Vagina (tissue), 2 donors: ENCODE measurements at places on chromosomes 1 and 21.

- no peak for DNase-seq
These were observed 130.0 kb upstream of the ZNHIT6 start for GRCh38 chr1:85838238-85838637.

- no peak for DNase-seq
These were observed 80.3 kb downstream of the SDCCAG8 start for GRCh38 chr1:243336163-243336562.

DNA sequence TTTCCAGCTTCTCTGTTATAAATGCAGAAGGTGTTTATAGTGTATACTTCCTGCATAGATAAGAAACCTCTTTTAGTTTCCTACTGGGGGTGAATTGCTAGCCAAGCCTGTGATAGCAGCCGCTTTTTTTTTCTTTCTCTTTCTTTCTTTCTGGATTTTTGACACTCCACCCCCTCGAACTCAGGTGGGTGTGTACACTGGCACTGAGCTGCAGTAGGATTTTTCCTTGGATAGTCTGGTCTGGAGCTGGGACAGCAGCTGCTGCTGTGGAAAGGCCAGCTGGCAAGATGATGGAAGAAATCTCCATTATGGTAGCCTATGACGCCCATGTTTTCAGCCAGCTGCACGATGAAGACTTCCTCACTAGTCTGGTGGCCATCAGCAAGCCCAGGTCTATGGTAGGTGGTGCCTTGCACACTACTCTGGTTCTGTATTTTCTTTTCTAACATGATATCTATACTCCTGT lies 122.5 kb upstream of the CACYBP start:
- no peak for DNase-seq

DNA sequence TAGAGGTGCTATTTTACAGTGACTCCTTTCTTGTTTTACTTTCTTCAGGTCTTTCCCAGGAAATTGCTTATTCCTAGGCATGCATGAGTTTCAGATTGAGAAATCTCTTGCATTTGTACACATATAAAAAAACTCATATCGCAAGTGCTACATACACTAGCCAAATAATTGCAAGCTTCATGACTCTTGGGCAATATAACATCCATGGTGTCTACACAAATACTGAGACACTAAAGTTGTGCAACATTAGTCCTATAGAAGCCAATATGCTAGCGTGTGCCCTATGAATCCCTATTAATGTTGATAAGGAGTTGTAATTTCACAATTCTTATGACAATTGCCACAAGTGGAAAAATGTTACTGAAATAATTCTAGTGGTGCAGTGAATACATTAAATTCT lies 591.0 kb downstream of the ADGRL2 start:
- DNase-seq = no peak

- DNase-seq = no peak
These were observed 12.6 kb upstream of the MRPS14 start for GRCh38 chr1:175035865-175036264.

GRCh38 chr1:177748080-177748801 lies 221.6 kb downstream of the SEC16B start:
- no peak for DNase-seq

GRCh38 chr1:200883118-200883517 lies 10.3 kb downstream of the GPR25 start:
- no peak for DNase-seq

- DNase-seq = no peak
These were observed 14.7 kb downstream of the NIBAN1 start for GRCh38 chr1:184959626-184960025.

- no peak for DNase-seq
These were observed 42.0 kb downstream of the S1PR1 start for GRCh38 chr1:101278845-101279244.

- no peak for DNase-seq
These were observed 16.9 kb downstream of the MACO1 start for GRCh38 chr1:25447547-25447946.

DNA sequence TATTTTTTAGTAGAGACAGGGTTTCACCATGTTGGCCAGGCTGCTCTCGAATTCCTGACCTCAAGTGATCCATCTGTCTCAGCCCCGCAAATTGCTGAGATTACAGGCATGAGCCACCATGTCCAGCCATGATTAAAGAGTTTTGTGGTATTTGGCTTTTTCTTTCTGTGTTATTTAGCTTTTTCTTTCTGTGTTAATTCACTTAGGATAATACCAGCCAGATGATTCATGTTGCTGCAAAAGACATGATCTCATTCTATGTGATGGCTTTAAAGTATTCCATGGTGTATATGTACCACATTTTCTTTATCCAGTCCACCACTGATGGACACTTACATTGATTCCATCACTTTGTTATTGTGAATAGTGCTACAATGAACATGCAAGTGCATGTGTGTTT lies 1135.2 kb downstream of the AMY1C start:
- DNase-seq = no peak

GRCh38 chr1:30437059-30437576 lies 286.3 kb downstream of the MATN1 start:
- peak; percentile 93 for DNase-seq

GRCh38 chr1:169112241-169112640 lies 5.8 kb downstream of the ATP1B1 start:
- DNase-seq = no peak

DNA sequence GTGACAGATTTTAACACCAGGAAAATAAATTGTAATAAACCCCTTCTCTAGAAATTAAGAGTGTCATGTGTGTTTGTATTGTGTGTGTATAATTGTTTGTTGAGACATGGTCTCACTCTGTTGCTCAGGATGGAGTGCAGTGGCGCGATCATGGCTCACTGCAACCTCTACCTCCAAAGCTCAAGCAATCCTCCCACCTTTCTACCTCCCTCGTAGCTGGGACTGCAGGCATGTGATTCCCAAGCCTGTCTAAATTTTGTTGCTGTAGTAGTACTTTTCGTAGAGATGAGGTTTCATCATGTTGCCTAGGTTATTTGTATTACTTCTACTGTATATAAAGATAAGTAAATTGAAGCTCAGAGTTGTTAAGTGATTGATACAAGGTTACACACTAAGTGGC lies 68.5 kb upstream of the RAVER2 start:
- no peak for DNase-seq

DNA sequence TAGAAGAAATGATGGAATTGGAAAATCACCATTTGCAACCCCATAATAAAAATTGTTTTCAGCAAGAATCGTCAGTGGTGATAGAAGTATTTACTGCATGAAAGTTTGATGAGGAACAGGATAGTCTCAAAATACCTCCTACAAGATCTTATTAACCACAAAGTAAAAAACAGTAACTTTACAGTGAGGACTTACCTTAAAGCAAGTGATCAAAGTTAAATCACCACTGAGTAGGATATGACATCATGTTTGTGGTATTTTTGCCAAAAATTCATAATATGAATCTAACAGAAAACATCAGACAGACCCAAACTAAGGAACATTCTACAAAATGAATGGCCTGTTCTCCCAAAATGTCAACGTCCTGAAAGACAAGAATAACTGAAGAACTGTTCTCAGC lies 19.9 kb downstream of the ALDH9A1 start:
- DNase-seq = no peak

DNA sequence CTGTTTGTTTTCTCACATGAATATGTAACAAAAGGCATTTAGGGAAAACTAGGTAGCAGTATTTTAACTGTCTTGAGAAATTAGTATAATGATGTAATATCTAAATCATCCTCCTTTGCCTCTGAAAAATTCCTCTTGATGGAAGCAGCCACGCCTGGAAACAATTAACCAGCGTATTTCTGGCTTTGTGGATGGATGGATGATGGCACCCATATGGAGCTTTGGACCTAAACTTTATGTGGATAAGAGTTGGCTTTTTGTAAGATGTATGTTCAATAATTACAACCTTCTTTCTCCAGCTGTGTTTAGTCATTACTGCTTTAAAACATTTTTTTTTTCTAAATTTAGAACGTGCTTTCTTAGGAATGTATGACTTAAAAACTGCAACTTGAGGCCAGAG lies 12.7 kb downstream of the CDCA8 start:
- no peak for DNase-seq

GRCh38 chr1:150780510-150780909 lies 14.9 kb upstream of the CTSS start:
- DNase-seq = no peak

- DNase-seq = no peak
These were observed 8.8 kb upstream of the ETV3L start for GRCh38 chr1:157108448-157108847.

DNA sequence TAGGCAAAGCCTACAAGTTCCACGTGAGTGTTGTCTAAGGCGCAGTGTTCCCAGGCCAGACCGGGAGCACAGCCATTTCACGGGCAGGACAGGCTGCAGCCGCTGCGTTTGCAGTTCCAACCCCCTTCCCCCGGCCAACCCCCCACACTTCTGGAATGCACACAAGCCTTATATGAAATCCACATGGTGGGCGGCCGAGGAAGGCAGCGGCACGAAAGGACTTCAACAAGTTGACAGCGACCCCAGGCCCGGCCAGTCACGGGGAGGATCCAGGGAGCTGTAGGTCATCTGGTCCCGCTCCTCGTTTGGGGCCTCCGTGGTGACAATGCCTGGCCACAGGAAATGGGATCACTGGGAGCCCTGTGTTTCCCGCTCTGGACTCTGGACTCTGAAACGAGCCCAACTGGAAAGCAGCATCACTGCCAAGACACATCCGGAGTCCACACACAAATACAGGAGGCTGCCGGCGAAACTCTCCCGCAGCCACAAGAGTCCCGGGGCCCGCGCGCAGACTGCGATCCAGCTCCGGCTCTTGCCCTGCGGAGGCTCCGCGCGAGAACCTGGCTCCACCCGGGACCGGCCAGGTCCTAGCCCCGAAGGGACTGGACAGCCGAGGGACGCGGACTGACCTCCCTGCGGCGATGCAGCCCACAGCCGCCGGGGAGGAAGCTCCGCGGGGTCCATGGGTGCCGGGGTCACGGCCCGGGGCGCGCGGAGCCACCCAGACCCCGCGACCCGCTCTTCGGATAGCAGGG lies 794 bp downstream of the NID1 start:
- no peak for DNase-seq

- DNase-seq = no peak
These were observed 13.3 kb upstream of the TP53BP2 start for GRCh38 chr1:223859058-223859457.

DNA sequence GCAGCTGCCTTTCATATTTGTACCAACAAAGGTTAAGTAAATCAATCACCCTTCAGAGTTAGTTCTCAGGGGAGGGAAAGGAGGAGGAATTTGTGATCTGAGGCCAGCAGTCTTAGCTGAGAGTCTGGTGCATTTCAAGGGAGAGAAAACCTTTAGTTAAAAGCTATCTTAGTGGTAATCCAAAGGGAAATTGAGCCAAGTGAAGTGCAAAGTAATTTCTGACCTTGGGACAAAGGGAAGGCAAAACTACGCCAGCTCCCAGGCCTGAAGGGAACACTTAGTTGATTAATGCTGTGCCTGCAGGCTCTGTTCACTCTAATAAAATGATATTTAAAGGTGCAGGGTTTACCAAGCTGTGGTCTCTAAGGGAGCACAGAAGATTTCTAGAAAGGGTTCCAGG lies 23.1 kb upstream of the FMOD start:
- no peak for DNase-seq

- no peak for DNase-seq
These were observed 2.5 kb downstream of the S1PR1 start for GRCh38 chr1:101239095-101240040.

DNA sequence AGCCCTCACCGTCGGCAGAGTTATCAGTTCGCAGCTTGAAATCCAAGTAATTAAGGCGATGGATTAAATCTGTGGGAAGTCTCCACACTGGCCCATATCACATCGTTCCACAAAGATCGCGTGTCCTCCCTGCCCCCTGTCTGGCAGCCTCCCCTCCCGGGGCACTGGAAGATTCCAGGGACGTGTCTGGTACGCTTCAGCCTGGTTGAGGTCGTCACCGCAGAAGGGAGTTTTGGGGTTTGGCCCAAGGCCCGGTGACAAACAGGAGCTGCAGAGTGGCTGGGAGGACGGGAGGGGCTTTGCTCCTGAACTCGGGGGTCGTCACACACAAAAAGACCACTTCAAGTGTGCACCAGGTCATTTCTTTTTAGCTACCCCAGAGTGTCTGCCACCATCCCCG lies 51.1 kb downstream of the PRDM16 start:
- DNase-seq = no peak

GRCh38 chr1:232764458-232765251 lies 40.6 kb upstream of the MAP10 start:
- DNase-seq = no peak

- DNase-seq = no peak
These were observed 186.2 kb downstream of the C1orf94 start for GRCh38 chr1:34362949-34363348.

GRCh38 chr1:152880316-152880715 lies 2.2 kb downstream of the SMCP start:
- DNase-seq = no peak

DNA sequence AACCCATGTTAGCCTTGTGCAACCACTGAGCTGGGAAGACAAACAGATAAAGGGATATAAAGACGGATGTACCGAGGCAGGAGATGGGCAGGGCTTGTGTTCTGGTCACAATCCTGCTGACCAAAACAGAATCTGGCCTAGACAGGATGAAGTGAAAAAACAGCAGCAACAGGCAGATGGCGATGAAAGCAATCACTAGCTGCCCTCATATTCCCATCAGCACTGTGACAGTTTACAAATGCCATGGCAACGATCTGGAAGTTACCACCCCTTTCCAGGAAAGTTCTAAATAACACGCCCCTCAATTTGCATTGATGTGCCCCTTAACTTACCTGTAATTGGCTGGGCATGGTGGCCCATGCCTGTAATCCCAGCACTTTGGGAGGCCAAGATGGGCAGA lies 40.6 kb upstream of the CD46 start:
- no peak for DNase-seq

DNA sequence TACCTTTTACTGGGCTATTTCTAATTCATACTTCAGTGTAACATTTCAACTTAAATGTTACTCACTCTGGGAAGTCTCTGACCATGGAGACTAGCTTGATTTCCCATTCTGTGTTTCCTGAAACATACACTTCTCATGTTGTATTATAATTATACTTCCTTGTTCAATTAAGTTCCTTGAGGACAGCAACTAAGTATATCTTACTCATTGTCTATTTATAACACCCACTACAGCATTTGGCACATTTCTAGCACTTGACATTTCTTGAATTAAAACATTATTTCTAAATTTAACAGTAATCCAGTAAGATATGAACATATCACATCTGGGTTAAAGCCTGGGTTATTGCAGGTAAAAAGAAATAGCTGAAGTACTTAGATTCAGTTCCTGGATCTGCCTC lies 32.4 kb upstream of the F13B start:
- no peak for DNase-seq
